ENCODE measurements at places on chromosomes 13 and 19. TPM values are rescaled to one million over a fixed set of nuclear protein-coding genes. Genes with fewer than 3 reads are reported as not detected.

DNA sequence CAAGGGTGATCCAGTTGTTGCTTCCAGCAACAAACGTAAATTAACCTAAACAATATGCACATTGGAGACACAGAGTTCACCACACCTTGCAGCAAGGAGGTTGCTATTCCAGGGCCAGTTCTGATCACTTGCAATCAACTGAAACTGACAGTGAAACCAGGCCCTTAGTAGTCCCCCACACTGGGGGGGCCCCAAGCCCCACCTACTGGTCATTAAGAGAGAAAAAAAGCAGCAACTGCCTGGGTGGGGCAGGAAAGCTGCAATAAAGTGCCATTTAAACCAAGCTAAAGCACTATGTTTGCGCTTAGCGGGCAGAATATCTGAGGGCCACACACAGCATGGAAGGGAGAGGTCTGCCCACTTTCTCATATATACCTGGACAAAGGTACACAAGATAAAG, 51.5 kb downstream of the ATP7B start:
- no peak for DNase-seq

DNA sequence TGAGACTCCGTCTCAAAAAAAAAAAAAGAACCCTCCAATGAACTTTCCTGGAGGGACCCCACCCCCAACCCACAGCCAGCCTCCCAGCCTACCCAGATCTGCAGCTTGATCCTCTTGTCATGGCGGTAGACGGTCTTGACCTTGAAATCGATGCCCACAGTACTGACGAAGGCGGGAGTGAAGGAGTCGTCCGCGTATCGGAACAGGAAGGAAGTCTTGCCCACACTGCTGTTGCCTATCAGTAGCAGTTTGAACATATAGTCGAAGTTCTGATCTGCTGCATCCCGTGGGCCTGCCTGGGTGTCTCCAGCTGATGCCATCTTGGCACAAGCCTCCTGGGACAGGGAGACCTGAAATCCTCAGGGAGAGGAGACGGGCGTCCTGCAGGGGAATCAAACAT, 2.4 kb downstream of the RAB3D start:
- DNase-seq, result no peak

- DNase-seq, result no peak
These were observed 299.0 kb downstream of the ITGBL1 start for GRCh38 chr13:101751488-101751887.

DNA sequence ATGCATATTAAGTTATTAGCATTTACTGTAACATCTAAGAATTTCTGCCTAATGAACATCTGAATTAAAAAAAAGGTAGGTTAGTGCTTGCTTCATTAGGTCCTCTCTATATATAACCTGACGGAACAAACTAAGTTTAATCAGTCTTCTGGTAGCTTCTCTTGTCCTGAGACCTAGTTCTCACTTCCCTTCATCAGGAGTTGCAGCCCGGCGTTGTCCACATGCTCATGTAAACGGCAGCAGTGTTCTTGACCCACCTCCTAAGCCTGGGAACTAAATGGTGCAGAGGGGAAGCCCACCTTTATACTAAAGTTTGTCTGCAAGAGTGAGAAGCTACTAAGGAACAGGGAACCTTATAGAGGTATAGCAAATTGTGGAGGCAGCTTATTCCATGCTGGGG, 31.9 kb upstream of the CPB2 start:
- DNase-seq, result no peak

- DNase-seq, result no peak
These were observed 131.5 kb downstream of the SHISA2 start for GRCh38 chr13:25920277-25920676.

GRCh38 chr19:41478171-41478570, 35.2 kb downstream of the ERICH4 start:
- no peak for DNase-seq

DNA sequence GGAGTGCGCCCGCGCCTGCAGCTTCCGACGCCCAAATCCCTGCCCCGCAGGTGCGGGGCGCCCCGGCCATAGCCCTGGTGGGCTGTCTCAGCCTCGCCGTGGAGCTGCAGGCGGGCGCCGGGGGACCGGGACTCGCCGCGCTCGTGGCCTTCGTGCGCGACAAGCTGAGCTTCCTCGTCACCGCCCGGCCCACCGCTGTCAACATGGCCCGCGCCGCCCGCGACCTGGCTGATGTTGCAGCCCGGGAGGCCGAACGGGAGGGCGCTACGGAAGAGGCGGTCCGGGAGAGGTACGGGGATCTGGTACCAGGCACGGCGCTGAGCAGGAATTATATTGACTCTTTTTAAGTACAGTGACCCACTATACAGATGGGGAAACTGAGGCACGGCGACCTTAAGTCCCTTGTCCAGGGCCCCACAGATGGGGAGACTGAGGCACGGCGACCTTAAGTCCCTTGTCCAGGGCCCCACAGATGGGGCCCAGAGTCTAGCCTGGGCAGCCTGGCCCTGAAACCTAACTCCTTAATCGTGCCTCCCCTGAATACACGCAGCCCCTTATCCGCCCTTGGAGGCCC, 586 bp downstream of the MRI1 start:
- DNase-seq, result no peak

GRCh38 chr13:29435125-29435911, 160.2 kb downstream of the SLC7A1 start:
- no peak for DNase-seq

DNA sequence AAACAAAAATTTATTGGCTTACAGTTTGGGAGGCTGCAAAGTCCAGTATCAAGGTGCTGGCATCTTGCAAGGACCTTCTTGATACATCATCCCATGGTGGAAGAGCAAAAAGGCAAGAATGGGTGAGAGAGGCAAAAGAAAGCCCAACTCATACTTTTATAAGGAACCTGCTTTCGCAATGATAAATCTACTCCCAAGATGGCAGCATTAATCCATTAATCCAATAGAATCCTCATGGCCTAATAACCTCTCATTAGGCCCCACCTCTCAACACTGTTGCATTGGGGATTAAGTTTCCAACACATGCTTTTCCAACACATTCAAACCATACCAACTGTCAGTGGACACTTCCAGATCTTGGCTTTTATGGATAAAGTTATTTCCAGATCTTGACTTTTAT, 48.7 kb upstream of the ZNF507 start:
- no peak for DNase-seq

- peak; percentile 53 for DNase-seq
These were observed 19.0 kb downstream of the KCTD15 start for GRCh38 chr19:33815380-33816340.

- DNase-seq, result no peak
These were observed 4.1 kb downstream of the HMG20B start for GRCh38 chr19:3576696-3577443.

DNA sequence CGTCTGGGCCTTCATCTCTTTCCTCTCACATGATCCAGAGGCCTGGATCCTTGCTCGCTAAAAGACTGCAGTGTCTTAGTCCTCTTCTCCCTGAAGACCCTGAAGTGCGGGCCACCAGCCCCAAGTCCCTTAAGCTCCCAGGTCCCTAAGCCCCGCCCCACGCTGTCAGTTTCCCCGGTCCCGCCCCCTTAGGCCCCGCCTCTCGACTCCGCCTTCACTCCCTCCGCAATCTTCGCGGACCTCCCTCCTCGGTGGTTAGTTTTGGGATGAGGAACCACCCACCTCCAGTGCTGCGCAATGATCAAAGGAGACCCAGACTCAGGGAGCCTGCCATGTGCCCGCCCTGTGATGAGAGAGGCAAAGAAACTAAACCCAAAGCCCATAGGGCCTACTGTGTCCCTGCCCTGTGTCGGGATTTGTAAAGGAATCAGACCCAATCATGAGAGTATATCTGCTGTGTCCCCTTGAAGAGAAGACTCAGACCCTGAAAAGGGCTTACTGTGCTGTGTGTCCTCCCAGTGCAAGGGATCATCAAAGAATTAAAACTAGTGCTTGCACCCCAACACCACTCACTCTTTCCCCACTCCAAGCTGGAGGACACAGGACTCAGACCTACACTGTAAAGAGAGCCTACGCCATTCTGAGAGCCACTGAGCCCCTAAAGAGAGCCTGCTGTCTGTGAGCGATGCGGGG, 3.0 kb upstream of the COX6B1 start:
- DNase-seq, result no peak

- DNase-seq, result no peak
These were observed 112.1 kb downstream of the DNAJC15 start for GRCh38 chr13:43135516-43135915.

DNA sequence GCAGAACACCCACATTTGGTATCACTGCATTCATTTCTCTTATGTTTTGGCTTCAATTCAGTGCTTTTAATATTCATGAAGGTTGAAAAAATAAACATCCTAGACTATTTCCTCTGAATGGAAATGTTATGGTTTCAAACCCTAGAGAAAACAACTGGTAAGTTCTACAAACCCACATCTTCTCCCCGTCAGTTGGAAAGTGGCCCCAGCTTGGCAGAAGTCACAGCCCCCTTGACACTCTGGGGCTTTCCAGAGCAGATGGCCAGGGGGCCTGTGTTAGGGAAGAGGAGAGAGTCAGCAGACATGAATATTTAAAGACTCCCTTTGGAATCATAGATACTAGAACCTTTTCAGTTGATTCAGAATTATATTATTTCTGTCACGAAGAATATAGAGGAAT, 123.9 kb downstream of the SHISA2 start:
- no peak for DNase-seq

- DNase-seq, result peak; percentile 93
These were observed 10.7 kb downstream of the MARCHF2 start for GRCh38 chr19:8423817-8424223.

DNA sequence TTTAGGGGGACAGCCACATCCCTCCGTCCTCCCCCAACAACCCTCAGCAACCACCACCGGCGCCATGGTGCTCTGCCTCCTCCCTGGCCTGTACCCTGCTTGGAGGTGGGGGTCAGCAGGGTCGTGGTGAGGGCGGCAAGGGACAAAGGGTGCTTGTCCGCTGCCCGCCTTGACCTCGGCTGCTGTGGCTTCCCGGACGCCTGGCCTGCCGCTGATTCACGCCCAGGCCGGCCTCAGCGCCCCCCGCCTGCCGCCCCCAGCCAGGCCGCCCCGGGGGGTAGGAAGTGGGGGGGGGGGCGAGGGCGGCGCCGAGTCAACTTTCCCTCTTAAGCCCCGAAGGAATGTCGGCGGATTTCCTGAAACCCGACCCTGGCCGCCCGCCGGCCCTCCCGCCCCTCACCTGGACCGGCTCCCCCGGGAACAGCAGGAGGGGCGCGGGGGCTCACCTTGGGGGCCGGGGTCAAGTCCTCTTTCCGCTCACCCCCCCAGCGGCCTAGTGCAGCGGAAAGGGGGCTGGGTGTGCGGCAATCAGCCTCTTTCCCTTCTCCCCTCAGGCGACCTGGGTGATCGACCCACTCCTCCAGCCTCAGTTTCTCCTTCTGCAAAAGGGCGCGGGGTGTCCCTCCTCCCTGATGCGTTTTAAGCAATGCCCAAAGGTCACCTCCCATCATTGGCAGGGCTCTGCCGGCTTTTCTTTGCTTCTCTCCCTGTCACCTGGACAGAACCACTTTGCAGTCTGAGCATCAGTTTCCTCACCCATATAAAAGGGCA, 1.9 kb upstream of the TMEM59L start:
- no peak for DNase-seq

DNA sequence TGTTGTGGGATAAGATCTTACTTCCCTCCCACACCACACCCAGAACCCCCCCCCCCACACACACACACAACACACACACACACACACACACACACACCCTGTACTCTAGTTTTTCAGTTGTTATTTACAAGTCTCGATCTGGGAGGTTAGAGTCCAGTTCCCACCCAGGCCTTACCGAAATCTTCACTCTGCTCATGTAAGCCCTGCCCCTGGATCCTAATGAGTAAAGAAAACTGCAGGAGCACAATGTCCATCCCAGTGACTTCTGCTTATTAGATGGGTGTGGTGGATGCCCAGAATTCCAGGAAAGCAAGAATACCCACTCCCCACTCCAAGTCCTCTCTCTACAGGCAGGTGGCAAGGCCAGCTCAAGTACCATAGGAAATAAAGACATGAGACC, 23.0 kb downstream of the STARD13 start:
- no peak for DNase-seq

- no peak for DNase-seq
These were observed 16.3 kb upstream of the PTPRS start for GRCh38 chr19:5356918-5357317.

DNA sequence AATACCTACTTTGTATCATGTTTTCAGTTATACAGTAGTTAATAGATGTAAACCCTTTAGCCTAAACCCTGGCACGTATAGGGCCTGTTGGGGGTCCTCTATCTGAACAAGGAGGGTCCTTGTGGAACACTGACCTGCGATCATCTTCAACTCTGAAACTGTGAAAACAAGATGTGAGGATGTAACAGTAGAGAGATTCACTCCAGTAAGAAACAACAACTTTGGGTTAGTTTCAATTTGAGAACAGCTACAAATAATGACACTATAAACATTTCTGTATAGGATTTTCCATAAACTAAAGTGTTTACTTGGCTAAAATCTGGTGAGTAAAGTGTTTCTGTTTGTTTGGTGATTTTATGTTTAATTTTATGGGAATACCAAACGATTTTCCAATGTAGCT, 2.1 kb downstream of the CLC start:
- DNase-seq, result no peak

MYO16 gene
- total RNA-seq, result 0.67 TPM

LYPD3 gene
- total RNA-seq, result 3.0 TPM

LILRA2 gene
- 10.0 TPM for total RNA-seq

PRR36 gene
- not detected for total RNA-seq

SIGLEC12 gene
- 1.9 TPM for total RNA-seq

COQ8B gene
- total RNA-seq, result 16.8 TPM

RPS16 gene
- total RNA-seq, result 1,454 TPM

IER2 gene
- total RNA-seq, result 229 TPM

CRB3 gene
- not detected for total RNA-seq

ZIK1 gene
- 2.4 TPM for total RNA-seq

TARM1 gene
- total RNA-seq, result not detected
